ENCODE measurements at places on chromosomes 11 and 22. TPM values are rescaled to one million over a fixed set of nuclear protein-coding genes. Genes with fewer than 3 reads are reported as not detected.
A peak's percentile ranks its signal among the peaks of the same experiment; 100 is the strongest.

- DNase-seq: no peak
Measured at GRCh38 chr11:18936002-18936673, 3.1 kb downstream of the MRGPRX1 start.

- no peak for DNase-seq
Measured at GRCh38 chr22:47146941-47147340, 384.5 kb downstream of the TBC1D22A start.

GRCh38 chr11:36471577-36471976 is 38.5 kb downstream of the TRAF6 start:
- no peak for DNase-seq

GRCh38 chr22:24302591-24302990 is 32.0 kb downstream of the SPECC1L start:
- DNase-seq: no peak

Gene NTM
- not detected for total RNA-seq

Gene CD6
- total RNA-seq: 4.3 TPM

Gene MARK2
- 79.2 TPM for total RNA-seq

Gene NAALAD2
- total RNA-seq: 0.55 TPM

DNA sequence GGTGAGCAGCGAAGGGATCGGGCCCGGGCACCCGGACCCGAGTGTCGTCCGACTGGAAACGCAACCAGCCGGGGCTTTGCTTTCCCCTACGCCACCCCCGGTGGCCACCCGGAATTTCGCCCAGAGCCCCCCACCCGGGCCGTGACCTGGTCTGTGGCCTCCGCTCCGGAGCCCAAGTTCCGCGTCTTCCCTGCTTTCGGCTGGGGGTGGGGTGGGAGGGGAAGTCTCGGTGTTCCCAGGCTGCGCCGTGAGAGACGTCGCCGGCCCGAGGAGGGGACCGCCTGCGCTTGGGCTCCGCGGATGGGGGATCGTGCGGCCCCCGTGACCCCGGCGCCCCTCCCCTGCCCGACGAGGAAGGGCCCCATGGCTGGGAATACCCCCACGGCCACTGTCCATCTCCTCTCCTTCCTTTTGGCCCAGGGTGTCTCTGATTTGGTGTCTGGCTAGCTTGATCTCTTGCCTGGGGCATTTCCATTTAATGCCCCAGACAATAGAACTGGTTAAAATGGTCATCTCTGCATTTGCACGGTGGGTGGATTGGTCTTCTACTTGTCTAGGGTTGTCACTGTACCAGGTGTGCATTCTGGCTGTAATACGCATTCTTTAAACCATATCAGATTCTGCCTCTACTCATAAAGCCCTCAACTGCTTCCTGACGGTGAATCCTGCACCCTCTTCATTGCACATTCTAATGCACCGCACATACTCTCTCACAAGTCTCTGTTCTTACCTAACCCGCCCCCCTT is 789 bp downstream of the SIK2 start:
- peak; percentile 44 for DNase-seq

DNA sequence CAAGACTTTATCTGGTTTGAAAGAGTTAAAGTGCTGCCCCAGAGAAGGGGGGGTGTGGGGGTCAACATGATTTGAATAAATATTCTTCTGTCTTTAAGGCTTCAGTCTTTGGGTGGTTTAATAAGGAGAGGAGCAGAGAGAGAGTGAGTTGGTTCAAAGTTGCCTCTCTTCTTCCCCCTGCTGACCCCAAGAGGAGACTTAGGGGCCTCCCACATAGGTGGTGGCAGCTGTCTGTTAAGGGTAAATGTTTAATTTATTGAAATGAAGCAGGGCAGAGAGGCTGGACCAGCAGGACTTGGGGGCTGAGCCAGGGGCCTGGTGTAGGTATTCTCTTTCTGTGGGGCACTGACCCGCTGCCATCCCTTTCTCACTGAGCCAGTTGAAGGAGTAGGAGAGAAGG is 5.5 kb downstream of the POU2F3 start:
- DNase-seq: no peak

DNA sequence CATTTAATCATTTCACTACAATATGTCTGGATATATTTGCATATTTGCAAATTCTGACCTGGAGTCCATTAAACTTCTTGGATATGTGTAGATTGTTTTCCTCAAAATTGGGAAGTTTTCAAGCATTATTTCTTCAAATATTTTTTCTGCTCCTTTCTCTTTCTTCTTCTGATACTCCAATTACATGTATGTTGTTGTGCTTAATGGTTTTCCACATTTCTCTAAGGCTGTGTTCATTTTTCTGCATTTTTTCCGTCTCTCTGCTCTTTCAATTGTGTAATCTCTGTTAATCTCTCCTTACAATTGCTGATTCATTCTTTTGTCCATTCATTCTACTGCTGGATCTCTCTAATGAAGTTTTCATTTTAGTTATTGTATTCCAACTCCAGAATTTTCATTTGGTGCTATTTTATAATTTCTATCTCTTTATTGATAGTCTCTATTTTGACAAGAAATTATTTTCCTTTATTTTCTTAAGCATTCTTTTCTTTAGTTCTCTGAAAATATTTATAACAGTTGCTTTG is 30.3 kb upstream of the EMID1 start:
- no peak for DNase-seq

GRCh38 chr22:40535642-40536041 is 100.9 kb downstream of the MRTFA start:
- DNase-seq: no peak

Gene VPREB1
- not detected for total RNA-seq

- no peak for DNase-seq
Measured at GRCh38 chr11:18776324-18776723, 15.3 kb downstream of the PTPN5 start.

GRCh38 chr22:29718949-29719898 is 579 bp upstream of the CABP7 start:
- no peak for DNase-seq

DNA sequence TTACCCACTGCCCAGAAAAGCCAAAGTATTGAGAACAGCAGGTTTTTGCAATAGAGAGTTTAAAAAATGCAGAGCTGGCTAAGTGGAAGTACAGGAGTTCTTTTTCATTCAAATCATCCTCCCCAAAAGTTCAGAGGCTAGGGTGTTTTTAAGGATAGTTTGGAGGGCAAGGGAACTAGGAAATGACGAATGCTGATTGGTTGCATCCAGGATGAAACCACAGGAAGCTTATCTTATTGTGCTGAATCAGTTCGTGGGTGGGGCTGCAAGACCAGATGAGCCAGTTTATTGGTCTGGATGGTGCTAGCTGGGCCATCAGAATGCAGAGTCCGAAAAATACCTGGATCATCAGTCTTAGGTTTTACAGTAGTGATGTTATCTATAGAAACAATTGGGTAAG is 1427.1 kb downstream of the LRRC4C start:
- DNase-seq: no peak

DNA sequence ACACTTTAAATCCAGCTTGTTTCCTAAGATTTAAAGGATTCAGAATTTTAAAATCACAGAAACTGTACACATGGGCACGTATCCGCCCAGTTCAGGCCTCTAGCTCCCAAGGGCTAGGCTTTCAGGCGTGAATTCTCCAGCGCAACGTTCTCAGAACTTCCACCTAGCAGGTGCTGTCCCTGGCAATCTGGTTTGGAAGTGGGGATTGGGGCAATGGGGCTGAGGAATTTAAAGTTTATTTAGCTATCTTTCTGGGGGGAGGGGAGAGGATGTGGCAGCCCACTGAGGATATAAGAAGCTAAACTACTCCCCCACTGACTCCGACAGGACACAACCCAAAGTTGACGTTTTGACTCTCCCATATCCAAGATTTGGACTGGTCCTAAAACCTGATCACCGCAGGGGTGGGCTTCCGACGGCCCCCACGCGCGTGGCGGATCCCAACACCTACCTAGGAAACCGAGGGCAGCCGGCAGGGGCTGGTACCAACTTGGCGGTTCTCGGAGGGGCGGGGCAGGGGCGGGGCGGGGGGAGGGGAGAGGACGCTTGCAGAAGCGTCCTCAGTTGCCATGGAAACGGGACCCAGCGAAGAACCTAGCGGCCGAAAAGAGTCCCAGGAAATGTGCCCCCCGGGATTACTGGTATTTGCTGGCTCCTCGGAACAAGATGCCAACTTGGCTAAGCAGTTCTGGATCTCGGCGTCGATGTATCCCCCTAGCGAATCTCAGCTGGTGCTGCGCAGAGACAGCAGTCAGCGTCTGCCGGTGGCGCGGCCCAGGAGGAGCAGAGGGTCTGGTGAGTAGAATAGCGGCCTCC is at the start of gene HOATZ:
HOATZ (plus strand) TSS at position 563 of the 816 bp plus-strand sequence; CDS start at position 570, 7 bp downstream.
- no peak for DNase-seq

Gene PRSS23
- total RNA-seq: 50.2 TPM

DNA sequence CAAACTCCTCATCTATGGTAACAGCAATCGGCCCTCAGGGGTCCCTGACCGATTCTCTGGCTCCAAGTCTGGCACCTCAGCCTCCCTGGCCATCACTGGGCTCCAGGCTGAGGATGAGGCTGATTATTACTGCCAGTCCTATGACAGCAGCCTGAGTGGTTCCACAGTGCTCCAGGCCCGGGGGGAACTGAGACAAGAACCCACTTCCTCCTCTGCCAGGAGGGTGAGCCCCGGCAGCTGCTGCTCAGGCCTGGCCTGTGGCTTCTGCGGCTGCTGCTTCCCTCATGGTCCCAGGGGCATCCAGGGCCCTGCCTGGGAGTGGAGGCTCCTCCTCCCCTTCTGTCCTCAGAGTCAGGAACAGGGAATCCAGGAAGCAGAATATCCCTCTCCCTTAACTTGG is 98.4 kb downstream of the ZNF280B start:
- DNase-seq: peak; percentile 48

Gene FBXO7
- 76.7 TPM for total RNA-seq

DNA sequence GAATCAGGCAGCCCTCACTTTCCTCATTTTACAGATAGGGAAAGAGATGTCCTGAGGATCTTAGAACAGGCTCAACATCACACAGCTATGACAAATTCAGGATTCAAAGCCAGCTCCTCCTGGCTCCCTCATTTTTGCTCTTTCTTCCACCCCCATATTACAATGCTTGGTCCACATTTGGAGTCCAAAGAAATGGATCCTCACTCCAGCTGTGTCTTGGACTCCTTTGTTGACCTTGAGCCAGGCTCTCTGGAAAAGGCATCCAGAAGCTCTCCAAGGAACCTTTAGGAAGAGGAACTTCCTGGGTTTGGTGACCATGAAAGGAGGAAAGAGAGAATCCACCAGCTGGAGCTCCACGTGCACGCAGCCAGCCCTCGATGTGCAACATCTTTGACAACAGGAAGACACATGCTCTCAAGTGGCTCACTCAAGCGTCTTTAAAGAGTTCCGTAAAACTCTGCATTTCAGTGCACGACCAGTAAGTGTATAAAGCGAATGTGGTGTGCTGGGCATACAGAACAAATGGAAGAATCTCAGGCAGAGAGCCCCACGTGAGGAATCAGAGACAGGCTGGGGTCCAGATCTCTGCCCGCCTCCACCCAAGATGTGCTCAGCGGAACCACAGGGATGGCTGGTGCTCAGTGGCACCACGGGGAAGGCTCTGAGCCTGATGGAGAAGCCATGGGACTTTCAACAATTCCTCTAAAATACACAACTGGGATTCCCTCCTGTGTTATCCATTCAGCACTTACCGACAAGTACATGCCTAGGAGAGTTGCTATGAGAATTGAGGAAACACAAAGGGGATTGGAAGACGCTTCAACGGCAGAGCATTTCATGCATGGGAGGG is 48.4 kb downstream of the ISX start:
- DNase-seq: no peak

Gene SLC22A12
- total RNA-seq: not detected

DNA sequence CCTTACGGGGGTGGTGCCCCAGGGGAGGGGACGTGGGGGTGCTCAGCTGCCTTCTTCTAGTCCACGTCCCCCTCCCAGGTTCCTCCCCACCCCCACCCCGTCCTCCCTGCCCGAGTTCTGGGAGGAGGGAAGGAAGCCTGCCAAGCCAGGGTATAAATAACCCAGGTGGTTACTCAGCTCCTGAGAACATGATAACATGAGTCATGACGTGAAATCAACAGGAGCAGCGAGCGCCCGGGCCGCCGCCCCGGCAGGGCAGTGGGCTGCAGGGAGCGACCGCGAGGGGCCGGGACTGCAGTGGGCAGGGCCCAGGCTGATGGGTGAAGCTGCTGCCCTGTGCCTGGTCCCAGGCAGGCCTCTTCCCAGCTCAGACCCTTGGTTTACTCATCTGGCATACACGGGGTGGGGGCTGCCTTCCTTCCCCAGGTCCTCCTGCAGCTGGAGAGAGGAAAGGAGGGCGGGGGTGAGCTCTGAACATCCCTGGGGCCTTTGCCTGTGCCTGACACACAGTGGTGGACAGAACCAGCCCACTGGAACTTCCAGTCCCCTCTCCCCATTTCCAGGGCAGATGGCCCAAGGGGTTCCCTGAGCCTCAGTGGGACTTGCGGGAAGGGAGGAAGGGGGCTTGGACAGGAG is 8.8 kb upstream of the PDGFB start:
- peak; percentile 38 for DNase-seq

DNA sequence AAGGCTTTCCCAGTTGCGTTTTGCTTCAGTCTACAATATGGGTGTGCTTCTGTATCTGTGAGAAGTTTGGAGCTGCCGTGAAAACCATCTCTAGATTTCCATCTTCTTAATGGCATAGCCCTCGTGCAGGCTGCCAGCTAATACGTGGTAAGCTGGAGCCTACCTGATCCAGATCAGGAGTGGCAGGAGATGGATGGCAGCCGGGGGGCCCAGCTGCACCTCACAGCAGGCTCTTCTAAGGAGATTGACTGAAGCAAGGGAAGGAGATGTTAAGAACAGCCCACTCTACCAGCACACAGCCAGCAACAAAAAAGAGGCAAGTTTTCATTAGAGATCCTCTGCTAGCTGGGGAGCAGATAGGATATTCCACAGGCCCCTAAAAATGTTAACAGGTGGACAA is 115.5 kb downstream of the MSANTD4 start:
- DNase-seq: no peak

Gene MMP13
- total RNA-seq: not detected

Gene PATE4
- not detected for total RNA-seq

DNA sequence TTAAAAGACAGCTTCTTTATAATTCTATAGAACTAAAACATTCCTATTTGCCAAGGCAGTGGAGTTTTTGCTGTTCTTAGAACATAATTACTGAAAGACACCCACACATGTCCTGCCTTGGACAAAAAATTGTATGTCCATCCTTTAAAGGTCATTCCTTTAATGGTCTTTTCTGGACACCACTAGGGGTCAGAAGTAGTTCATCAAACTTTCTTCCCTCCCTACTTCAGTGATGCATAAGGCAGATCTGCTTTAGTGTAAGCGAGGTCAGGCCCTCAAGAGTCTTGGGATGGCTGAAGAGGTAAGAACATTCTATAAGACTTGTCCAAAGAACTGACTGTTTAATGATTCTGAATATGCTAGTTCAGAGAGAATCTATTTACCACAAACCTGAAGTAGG is 4.3 kb upstream of the OR51V1 start:
- no peak for DNase-seq
